ENCODE measurements at places on chromosomes 2 and 18. TPM values are rescaled to one million over a fixed set of nuclear protein-coding genes. Genes with fewer than 3 reads are reported as not detected.

CCDC68 gene
- 12.4 TPM for total RNA-seq

GPN1 gene
- total RNA-seq, result 9.3 TPM

NAPG gene
- total RNA-seq, result 28.8 TPM

EML6 gene
- 1.7 TPM for total RNA-seq

CPLX4 gene
- not detected for total RNA-seq

ABCB11 gene
- not detected for total RNA-seq

SERPINB13 gene
- not detected for total RNA-seq

MAL gene
- total RNA-seq, result not detected

SNTG2 gene
- 13.6 TPM for total RNA-seq

BOLL gene
- not detected for total RNA-seq

- no peak for DNase-seq
Measured at GRCh38 chr2:206031162-206031784, 54.7 kb downstream of the INO80D start.

DNA sequence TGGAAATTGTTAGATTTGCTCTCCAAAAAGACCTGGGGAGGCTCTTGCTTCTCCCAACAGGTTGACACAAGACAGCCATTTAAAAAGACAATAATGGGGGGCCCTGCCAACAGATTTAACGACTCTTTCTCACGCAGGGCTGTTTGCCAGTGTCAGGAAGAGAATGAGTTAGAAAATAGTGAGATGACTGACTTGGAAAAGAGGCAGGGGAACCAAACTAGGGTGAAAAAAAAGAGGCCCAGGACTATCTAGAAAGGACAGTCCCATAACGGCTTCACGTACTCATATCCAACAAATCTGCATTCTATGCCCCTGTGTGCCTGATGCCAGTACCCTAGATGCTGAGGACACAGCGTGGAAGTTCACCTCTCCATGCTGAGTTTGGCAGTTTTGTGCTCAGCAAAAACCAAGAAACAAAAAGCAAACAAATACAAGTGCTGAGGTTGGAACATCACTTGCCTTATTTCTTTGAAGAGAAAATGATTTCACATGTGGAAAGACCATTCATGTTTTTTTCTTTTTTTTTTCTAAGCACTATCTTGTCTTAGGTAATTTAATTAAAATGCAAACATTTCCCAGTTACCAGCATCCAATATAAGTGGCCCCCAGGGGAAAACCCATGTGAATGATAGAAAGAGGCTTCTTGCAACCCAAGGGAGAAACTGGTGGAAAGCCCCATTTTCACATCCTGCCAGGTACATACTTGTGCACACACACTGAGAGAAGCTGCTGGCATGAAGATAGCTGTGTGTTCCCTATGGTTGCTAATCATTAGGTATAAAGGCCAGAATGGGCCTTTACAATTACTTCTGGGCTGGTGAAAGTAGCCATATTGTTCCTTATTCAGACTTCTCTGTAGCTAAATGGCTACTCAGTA lies 10.6 kb upstream of the WIPF1 start:
- DNase-seq, result no peak

DNA sequence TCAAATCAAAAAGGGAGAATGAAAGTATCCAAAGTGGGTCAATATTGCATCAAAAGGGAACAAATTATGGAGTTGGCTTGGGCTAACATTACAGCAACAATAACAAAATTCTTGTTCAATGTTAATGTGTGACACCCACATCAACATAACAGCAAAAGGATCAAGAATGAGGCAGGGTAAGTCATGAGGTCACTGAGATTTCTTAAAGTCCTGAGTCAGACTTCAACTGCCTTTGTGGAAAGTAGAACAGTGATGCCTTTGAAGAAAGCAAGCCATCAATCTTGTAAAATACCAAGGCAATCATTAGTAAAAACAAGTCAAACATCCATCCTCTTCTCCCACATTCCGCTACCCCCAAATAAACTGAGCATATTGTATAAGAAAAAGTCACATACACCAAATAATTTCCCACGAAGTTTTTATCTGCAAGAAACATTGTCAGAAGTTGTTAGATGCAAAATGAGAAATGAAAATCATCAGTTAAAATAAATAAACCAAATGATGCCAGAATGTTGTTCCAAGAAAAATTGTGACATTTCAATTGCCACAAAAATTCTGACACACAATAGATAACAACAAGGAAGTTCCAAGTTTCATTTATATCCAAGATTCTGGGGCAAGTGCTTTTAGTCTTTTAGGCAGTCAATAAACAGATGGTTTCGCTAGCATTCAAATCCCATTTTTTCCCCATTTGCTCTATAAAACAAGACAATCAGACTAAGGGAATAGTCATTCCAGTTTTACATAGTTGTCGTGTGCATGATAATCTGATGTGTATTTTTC lies 216.1 kb upstream of the SETBP1 start:
- DNase-seq, result no peak

DNA sequence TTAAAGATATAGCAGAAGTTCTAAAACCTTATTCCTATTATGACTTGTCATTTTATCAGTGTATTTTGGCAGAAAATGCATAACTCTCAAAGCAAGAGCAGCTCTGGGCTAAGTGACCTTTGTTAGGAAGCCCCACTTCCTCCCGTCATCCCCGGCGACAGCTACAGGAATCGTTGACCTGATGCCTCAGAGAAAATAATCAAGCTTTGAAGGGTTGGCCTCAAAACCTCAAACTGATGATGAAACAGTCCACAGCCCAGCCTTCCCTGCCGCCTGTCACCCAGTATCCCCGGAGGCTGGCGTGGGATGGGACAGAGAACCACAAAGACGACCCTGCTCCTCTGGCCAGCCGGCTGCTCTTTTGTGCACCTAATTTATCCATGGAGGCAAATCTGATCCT lies 65.3 kb downstream of the KCNF1 start:
- DNase-seq, result no peak

- peak; percentile 50 for DNase-seq
Measured at GRCh38 chr2:42569116-42569711, 782 bp downstream of the MTA3 start.

DNA sequence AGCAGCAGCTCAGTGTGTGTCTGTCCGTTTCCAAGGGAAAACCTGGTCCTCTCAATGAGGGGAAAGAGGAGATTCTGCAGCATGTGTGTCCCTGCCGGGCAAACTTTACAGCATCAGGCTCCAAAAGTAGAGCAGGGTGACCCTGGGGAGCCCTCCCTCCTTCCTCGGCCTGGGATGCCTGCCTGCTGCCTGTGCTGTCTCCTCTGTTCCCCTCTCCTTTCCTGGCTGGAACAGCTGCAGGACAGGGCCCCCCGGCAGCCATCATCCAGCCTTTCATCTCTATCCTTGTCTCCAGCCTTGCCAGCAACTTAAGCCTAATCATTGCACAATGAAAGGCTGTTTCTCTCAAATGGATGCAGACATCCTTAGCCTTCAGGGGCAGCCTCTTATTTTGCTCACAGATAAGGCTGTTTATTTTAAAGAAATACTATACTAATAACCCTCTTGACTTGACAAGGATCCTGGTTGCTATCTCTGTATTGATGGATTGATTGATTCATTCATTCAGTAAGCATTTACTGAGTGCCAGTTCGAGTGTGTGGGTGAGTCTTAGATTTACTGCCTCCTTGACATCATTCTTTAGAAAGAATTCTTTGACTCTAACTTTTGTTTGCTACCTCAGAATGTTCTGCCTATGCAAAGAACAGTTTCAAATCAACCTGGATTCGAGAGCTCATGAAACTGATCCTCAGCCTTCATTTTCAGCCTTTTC lies 40.6 kb upstream of the EDAR start:
- no peak for DNase-seq

DNA sequence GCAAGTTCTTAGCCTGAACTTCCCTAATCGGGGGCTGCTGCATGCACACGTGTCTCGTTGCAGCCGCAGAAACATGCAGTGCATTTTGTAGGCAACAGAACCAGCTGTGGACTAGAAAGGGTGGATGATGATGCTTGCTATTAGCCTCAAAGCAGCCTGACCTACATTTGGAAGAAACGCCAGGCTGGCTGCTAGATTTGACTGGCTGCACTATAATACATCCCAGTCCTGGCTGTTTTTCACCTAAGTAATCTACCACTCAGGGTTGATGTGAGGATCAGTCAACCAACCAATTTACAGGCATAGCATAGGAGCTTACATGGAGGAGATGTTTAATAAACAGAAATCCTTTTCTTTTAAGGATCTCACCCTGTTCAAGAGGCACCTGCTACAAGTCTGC lies 56.4 kb upstream of the SPP2 start:
- DNase-seq, result no peak

DNA sequence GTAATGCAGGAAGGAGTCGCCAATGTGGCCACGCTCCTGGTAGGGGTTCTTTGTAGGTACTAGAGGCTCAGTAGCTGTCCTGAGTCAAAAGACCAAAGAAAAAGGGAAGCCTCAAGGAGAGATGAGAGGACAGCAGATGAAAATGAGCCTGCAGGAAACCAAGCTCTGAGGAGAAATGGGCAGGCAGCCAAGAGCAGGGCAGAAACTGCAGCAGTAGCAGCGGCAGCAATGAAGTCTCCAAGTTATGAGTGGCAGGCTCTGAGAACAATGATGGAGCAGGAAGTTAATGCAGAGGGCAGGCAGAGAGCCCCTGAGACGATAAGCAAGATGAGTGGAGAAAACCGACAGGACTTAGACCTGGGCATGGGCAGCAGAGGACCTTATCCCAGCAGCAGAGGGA lies 48.2 kb upstream of the TMEM200C start:
- DNase-seq, result no peak

DNA sequence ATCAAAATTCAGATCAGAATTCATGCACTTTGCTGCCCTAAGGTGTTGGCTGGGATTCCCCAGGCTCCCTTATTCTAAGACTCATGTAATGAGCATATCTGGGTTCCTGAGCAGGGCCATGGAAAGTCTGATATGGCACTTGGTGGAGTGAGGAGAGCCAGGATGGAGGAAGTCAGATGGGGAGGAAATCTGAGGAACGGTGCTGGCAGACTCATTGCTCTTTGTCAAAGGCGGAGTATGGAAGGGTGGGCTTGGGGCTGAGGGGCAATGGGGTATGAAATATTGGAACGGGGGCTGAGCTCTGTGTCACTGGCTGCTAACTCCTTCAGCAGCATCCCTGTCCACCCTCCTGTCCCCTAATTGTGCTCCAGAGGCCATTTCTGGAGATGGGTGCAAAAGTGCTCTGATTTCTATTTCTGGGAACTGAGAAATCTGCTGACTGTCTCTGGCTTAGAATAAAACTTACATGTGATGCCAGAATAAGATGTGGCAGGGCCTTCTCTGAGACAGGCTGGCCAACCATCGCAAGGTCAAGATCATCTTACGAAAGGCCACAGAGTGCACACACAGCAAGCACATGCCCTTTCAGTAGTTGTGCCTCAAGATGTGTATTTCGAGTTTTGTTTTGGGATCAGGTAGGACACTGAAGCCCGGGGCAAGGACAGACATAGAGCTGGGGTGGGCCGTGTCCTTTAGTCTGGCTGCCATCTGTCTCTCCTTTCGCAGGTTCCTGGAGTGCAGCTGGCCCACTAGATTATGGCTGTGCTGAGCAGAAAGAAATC lies 480.0 kb upstream of the HS6ST1 start:
- DNase-seq, result peak; percentile 8

GRCh38 chr18:33583901-33584300 lies 5.9 kb downstream of the ASXL3 start:
- no peak for DNase-seq

DNA sequence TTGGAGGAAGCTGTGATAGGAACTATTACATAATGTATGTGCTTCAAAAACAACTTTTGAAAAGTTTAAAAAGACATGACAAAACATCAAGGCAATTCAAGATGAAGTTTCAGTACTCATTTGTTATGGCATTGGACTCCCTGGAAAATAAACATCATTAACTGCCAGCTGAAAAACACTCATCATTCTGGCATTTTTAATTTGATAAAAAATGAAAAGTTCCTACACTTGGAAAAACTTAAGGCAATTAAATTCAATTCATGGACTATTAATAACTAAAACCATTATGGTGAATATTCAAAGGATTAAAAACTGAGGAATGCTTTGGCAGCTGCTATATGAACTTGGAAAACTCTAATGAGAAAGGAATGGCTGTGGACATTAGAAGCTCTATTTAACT lies 8.5 kb downstream of the TYW5 start:
- no peak for DNase-seq

- no peak for DNase-seq
Measured at GRCh38 chr2:54720563-54720962, 2.9 kb upstream of the EML6 start.

DNA sequence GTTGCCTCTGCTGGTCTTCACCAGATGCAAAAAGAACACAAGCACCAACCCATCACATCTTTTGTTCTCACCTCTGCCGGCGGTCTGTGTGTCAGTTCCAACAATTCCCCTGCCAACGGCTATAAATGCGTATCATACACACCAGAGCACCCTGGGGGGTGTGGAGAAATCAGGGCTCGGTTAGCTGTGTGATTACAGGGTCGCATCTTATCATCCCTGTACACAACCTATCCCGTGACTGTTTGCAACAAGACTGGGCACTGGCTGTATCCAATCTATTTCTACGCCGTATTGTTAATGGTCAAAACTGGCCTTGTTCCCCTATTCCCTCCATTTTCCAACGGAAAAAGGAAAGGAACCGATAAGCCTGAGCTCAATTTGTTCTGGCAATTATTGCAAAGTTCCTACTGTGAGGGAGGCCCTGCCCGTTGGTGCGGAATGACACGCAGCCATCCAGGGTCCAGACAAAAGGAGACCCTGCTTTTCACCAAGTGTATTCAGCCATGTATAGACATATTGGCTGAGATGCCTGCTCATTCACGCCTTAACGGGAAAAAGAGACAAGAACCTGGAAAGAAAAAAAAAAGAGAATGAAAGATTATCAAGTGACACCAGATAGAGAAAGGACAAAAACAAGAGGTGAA lies 136.9 kb downstream of the CDH20 start:
- DNase-seq, result no peak

GRCh38 chr2:30208453-30208852 lies 22.9 kb upstream of the LBH start:
- peak; percentile 58 for DNase-seq

DNA sequence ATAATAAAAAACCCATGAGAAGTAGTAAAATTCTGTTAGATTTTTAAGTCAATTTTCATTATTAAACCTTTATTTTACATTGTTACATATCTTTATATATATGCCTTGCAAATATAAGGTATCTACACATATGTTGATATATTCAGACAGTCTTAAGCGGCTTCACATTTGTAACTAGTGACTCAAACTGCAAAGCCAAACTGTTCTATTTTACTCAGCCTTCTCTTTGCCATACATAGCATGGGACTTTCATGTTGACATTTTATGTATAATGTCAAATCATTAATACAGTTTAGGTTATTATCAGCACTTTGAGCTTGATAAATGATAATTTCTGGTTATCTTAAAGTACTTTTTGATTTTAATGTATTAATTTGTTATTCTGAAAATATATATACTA lies 125.0 kb upstream of the WDSUB1 start:
- no peak for DNase-seq
